OCI-M1 (cell line): ENCODE measurements at places on chromosomes 5 and 9.

GRCh38 chr5:33774341-33774740, 117.4 kb downstream of the ADAMTS12 start:
- DNase-seq: no peak

DNA sequence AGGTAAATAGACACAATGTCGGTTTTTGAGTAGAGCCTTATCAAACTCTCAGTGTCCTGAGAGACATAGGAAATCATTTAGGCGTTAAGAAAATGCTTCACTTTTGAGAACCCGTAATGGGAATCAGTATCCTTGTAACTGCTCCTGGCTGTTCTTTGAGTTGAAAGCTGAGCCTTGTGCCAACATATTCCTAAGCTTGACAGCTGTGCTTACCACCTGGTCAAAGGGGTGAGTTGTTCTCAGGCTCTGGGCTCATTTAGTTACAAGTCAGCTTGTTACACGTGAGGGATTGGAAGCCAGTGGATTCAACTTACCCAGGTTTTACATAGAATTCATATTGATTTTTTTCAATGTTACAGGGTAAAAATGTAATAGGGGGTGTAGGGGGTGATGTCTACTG, 145.9 kb downstream of the GABRB2 start:
- peak; percentile 8 for DNase-seq

DNA sequence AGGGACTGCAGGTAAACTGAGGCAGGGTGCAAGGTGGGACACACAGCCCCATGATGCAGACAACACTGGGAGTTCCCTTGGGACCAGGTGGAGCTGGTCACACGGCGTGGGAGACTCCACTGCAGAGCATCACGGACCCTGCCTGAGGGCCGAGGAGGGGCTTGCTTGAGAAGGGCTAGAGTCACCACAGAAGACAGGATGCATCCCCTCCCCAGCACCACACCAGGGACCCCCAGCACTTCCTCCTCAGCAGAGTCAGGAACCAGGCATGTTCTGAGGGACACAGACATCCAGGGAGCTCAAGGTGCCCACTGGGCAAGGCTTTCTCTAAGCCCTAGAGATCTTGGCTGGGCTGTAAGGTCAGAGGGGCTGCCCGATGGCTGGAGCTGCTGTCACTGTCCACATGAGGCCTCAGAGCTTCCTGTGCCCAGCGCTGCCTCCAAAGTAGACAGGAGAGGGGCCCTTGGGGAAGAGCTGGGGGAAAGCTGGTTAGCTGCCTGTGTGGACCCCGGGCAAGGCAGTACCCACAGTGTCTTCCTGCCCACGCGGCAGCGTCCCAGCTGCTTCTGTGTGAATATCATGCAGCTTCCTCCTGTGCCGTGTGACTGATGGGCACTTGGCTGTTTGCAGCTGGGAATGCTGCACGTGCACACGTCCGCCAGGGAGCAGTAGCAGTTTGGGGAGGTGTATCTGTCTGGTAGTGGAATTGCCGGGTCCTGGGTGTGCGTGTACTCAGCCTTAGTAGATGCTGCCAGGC, 176.6 kb downstream of the CACNA1B start:
- DNase-seq: no peak

DNA sequence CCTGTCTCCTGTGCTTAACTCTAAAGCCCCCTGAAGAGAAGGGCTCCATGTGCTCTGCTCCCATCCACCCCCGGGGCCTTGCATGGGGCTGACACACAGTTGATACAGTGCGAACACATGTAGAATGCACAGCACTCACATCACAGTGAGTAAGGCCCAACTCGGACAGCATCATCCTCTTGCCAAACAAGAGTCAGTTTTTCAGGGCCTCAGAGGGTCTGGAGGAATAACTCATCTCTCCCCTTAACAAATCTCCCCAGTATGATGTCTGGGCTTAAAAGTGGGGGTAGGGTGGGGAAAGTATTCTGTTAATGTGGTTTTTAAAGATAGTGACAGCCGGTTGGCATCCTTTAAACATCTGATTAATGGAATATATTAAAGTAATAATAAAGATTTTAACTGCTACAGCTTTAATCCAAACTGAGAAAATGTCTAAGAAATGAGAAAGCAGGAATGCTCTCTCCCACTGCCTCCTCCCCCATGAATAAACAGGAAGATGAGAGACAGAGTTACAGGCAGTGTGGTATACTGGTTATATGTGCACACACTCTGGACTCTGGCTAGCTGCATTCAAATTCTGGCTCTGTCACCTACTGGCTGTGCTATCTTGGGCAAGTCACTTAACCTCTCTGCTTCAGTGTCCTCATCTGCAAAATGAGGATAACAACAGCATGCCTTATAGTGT, 22.5 kb downstream of the APBA1 start:
- DNase-seq: no peak

- DNase-seq: no peak
These were observed 356.1 kb downstream of the SPOCK1 start for GRCh38 chr5:137142764-137143605.

GRCh38 chr5:103849934-103850333, 287.3 kb upstream of the NUDT12 start:
- no peak for DNase-seq

GRCh38 chr5:67941614-67942401, 273.7 kb upstream of the PIK3R1 start:
- DNase-seq: no peak

DNA sequence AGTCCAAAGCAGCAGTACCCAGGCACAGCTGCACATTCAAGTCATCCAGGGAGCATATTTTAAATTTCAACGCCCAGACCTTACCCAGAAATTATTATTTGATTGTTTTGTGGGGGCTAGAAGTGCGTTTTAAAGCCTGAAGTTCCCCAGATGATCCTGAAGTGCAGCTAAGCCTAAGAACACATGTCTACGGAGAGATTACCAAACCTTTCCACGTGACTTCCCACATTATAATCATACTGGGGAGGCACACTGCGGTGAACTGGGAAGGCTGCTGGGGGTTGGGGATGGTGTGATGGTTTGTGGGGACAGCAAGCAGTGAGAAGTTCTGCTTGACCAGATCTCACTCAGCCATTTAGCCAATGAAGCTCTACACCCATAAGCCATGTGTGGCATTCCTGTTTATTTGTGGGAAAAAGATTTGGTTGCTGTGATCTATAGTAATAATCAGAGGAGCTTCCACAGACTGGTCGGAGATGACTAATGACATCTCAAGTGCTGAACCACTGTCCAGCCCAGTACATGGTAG, 93.4 kb upstream of the CDH6 start:
- no peak for DNase-seq

DNA sequence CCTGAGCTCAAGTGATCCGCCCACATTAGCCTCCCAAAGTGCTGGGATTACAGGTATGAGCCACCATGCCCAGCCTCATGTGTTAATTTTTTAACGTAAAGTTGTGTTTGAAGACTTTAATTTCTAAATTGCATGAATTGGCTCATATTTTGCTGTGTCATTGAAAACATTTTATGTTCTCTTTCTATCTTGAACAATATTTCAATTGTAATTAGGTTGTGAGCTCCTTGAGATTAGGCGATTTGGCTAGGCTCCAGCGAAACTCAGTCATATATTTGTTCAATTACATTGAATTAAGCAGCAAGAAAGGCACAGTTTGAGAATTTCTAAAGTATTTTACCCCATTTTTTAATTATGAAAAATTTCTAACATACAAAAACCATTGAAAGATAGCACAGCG, 34.0 kb downstream of the GAPVD1 start:
- no peak for DNase-seq

- DNase-seq: no peak
These were observed 67.1 kb upstream of the SSBP2 start for GRCh38 chr5:81817980-81818379.

- DNase-seq: peak; percentile 83
These were observed 195.9 kb downstream of the TMEM38B start for GRCh38 chr9:105890046-105890822.

DNA sequence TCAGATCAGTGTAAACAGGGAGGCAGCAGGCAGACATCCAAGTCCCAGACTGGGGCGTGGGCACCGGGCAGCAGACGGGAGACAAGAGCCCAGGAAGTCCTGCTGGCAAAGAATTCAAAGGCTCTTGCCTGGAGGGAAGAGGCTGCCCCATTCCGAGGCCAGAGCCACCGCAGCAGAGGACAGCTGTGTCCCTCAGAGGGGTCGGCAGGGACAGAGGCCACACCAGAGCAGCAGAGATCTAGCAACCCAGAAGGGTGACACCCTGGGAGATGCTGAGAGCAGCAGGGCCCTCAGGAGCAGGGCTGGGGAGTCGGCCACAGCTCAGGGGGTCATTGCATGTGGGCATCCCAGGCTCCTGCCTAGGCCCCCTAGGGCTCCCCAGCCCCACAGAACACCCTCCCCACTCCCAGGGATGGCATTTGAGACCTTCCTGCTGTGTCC, 29.1 kb downstream of the ADAMTS2 start:
- no peak for DNase-seq

DNA sequence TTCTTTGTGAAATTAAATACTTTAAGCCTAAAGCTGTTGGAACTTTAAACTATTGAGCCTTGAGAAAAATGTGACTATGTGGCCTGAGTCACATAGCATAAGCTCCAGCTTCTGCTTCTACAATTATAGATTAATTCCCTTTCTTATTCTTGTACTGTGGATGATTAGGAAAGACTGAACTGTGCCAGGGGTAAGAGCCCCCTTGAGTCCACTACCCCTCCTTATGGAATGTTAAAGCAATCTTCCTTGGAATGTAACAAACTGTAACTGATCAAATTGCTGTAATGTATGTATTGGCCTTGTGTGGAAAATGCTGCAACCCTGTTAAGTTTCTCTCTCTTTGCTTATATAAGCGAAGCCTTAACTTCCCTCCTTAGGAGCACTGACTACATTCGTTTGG, 273.2 kb downstream of the FAM170A start:
- no peak for DNase-seq

GRCh38 chr5:176776141-176776865, 34.1 kb upstream of the UNC5A start:
- DNase-seq: no peak

DNA sequence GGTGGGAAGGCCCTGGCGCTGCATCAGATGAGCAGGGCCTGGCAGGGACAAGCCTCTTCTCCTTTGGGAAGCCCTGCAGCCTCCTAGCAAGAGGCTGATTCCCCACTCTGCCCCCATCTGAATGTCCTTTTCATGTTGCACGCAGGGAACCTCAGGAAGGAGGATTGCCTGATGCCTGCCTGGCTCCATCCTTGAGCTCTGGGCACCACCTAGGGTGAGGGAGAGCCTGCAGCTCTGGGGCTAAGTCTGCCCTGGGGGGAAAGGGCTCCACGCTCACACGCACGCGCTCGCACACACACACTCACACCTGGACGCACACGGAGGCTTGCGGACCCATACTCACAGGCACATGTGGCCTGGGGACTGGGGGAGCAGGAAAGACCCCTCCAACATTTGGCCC, 86.6 kb downstream of the LMX1B start:
- no peak for DNase-seq

- DNase-seq: no peak
These were observed 184.6 kb downstream of the AUH start for GRCh38 chr9:91177081-91177480.

DNA sequence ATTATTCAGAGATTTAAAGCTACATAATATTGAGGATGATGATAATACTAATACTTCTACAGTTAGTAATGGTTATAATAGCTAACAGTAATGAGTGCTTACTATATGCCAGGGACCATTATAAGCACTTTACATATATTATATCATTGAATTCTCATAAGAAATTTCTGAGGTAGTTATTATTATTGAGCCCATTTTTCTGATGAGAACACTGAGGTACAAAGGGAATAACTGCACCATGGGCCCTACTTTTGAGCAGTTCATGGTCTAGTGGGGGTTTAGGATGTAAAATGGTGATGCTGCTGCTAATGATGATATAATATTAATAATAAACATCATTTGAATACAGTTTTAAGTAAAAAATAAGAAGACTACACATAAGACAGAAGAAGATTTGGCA, 64.2 kb upstream of the SPDL1 start:
- DNase-seq: no peak

DNA sequence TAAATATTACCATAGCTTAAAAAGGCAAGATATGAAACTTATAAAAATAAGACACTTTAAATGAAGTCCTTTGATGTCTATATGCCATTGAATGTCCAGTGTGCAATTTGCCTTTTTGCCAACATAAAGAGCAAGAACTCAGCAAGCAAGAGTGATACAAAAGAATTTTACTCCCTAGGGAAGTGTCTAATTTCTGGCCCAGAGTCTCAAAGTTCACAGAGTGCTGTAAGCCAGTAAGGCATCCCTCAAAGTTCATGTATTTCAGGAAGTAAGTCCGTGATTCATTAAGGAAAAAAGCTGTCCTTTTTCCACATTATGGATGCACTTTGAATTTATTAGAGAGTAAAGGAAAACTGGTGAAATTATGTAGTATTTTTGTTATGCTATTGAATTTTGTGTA, 185.2 kb downstream of the CCDC171 start:
- DNase-seq: no peak

DNA sequence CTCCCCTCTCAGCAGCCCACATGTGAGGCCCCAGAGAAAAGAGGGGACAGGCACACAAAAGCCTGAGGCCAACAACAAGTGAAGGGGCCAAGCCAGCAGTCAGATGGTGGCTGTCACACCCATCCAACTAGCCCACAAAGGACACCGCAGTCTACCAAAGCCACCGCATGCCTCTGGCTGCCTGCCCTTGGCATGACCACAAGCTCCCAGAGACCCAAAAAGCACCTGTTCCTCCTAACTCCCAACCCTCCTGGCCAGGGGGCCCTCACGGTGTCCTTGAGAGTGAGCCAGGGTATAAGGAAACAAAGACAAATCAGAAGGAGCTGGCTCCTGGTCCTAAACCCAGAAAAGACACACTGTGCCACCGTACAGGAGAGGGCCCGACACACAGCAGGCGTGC, 77.8 kb upstream of the LRRTM2 start:
- DNase-seq: no peak

DNA sequence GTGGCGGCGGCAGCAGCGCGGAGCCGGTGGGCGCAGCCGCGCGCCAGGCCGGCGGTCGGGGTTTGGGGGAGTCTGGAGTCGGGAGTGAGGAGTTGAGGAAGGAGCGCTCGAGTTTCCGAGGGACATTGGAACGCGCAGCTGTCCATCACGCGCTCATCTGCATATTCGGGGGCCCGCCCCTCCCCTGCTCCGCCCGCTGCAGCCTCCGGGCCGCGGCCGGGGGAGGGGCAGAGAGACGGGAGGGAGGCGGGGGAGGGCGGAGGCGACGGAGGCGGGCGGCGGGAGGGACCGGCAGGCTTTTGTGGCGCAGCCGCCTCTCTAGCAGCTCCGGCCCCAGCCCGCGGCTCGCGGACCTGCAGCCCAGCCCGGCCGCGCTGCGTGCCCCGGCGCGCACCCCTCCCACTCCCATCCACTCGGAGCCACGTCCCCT, at the start of gene IRX2:
Gene IRX2, minus strand, starts transcription at position 86 of the 430 bp plus-strand sequence. CDS start 264 bp downstream, outside the sequence.
- no peak for DNase-seq

DNA sequence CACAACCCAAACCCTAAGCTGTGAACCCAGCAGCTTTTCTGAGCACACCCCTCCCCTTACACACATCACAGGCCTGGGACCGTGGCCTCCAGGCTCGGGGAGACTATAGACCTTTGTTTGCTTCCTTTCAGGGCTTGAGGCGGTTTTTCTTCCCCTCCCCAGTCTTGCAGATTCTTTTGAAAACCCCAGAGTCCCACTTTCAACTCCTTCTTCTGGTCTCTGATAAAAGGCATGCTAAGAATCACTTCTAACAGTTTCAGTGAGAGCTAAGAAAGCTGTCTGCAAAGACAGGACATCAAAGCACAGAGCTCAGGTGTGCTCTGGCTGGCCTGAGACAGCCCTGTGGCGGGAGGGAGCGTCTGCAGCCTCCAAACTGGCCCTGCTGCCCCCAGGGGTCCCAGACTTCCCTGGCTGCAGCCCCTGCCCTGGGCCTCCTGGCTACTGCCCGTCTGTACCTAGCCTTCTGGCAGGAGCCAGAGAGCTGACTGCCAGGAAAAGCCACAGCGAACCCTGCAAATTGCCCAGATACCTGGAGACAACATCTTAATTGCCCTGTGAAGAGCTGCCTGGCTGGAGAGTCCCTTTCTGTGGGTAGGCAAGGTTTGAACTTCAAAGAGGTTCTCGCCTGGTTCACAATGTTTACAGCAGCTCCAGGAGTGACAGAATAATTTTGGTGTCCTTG, 138.9 kb downstream of the GADD45G start:
- DNase-seq: no peak
